ENCODE measurements at places on chromosomes 7 and 10. TPM values are rescaled to one million over a fixed set of nuclear protein-coding genes. Genes with fewer than 3 reads are reported as not detected.

Gene ZPBP
- total RNA-seq: not detected

GRCh38 chr10:132415956-132416355 lies 19.0 kb downstream of the PWWP2B start:
- H3K27me3 ChIP-seq: no peaks in the 10 kb centered on the region
- H3K4me1 ChIP-seq: peaks cover 71% of the 10 kb centered on the region
- peaks cover 4% of the 10 kb centered on the region for H3K36me3 ChIP-seq
- no peak for DNase-seq

Gene GPER1
- total RNA-seq: 13.4 TPM

Gene VPS41
- 57.2 TPM for total RNA-seq

Gene CPA4
- not detected for total RNA-seq

- no peak for DNase-seq
- no peak overlapping the region for H3K27ac ChIP-seq
- H3K27me3 ChIP-seq: no peaks in the 10 kb centered on the region
- no peaks in the 10 kb centered on the region for H3K36me3 ChIP-seq
- H3K4me1 ChIP-seq: no peaks in the 10 kb centered on the region
These were observed 10.1 kb downstream of the ANKRD22 start for GRCh38 chr10:88841316-88842111.

Gene PLEKHS1
- total RNA-seq: not detected

- no peak for DNase-seq
- H3K4me3 ChIP-seq: no peak overlapping the region
- no peaks in the 10 kb centered on the region for H3K4me1 ChIP-seq
- no peaks in the 10 kb centered on the region for H3K27me3 ChIP-seq
- H3K27ac ChIP-seq: no peak overlapping the region
These were observed 26.0 kb downstream of the KBTBD2 start for GRCh38 chr7:32865448-32866030.

DNA sequence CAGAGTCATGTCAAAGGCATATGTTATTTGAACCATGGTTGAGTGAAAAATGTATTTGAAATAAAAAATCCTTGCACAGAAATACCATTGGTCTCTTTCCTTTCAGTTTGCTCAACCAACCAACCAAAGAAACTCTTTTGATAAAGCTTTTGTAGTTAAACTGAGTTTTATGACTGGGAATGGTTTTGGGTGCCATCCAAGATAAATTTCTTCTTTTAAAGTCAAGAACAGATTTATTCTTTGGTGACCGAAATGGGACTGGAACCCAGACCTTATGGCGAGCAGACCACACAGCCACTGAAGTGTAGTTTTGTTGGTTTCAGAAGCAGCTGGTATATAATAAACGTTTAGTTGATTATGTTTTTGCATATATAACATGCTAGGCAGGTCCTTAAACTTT lies 2.8 kb upstream of the GALNT17 start:
- H3K27ac ChIP-seq: no peak overlapping the region
- H3K36me3 ChIP-seq: no peaks in the 10 kb centered on the region
- H3K4me1 ChIP-seq: peaks cover 12% of the 10 kb centered on the region
- no peak for DNase-seq

Data from thyroid gland (tissue), 4 donors.